ENCODE measurements at places on chromosomes 13 and 19. TPM values are rescaled to one million over a fixed set of nuclear protein-coding genes. Genes with fewer than 3 reads are reported as not detected.

DNA sequence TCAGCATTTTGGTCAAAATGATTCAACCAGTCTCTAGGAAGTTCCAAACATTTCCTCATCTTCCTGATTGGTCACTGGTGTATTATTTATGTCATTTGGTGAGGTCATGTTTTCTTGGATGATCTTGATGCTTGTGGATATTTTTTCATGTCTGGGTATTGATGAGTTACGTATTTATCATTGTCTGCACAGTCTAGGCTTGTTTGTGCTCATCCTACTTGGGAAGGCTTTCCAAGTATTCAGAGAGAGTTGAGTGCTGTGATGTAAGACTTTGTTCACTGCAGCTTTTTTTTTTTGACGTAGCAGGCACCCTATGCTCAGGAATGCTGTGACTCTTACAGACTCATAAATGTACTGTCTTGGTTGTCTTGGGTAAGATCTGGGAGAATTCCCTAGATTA is 509.5 kb downstream of the SLITRK1 start:
- no peak for DNase-seq

DNA sequence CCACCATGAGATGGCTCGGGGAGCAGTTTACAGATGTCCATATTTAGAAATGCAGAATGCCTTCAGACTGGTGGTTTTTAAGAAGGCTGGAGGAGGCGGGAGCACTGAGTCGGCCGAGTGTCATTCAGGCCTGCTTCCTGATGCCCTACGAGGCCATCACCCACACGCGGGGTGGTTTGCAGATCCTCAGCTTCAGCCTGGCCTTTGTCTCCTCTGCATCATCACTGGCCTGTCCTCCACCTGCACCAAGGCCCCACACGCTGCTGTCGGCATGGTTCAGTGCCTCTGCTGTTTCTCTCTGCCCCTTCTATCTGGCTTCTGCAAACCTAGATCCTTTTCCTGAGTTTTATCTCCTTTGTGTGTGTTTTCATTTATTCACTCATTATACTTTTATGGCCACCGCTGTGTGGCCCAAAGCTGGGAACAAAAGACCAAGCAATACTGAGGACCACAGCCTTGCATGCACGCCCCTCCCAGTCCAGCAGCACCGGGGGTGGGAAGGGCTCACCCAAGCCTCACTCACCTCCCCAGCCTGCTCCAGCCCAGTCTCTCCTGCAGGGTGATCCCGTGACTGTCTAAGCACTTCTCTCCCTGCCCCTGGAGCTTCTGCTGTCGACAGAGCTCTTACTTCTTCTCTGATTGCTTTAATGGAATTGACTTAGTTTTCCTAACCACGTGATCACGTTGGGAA is 240.8 kb downstream of the TEX29 start:
- DNase-seq: no peak

The CHAMP1 gene
- 44.6 TPM for polyA plus RNA-seq

The NFIX gene
- 22.8 TPM for polyA plus RNA-seq

The THSD1 gene
- 8.0 TPM for polyA plus RNA-seq

GRCh38 chr13:106566641-106567473 is 1.1 kb downstream of the ARGLU1 start:
- DNase-seq: no peak

The ZNF560 gene
- polyA plus RNA-seq: 0.57 TPM

GRCh38 chr19:53881482-53882390 is at the start of gene PRKCG:
Gene PRKCG (plus strand): TSS chr19:53882197. CDS start chr19:53882495, 298 bp downstream.
- no peak for DNase-seq

The CTXN1 gene
- 34.1 TPM for polyA plus RNA-seq

- DNase-seq: no peak
These were observed 1.6 kb upstream of the KMT2B start for GRCh38 chr19:35715981-35716800.

DNA sequence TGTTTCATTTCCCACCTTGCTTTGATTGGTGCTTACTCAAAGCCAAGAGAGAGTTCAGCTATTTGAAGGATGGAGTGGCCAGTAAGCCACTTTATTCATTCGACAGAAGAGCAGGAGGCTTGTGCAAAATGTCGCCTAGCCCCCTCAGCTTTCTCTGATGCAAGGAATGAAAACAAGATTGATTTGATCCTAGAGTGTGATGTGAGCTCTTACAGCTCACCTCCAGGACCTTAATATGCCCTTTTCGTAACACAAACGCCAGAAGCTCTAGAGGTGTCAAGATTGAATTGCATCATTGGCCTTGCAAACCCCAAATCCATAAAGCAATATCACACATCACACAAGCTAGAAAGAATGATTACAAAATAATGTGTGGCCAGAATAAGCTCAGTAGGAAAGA is 36.4 kb downstream of the TEX29 start:
- DNase-seq: no peak
